NCI-H187 (cell line): ENCODE measurements at places on chromosomes 3 and 15.

GRCh38 chr3:22360970-22361369 is 610.0 kb upstream of the ZNF385D start:
- DNase-seq: no peak

DNA sequence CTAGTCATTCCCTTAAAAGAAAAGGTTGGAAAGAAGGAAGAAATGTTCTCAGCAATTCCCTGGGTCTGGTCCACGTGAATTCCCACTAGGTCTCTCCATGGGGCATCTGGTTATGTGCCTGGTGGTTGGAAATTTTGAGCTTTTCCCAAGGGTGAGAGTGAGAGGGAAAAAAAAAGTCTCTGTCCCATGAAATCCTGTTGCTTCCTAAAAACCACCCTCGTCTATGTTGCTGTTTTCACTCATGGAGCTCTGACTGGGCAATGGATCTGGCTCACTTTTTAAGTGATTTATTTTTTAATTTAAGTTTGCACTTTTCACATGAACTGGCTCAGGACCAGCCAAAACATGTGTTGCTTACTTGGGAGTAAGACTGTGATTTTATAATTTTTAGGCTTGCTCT is 190.1 kb downstream of the CHST2 start:
- no peak for DNase-seq

- DNase-seq: no peak
These were observed 22.2 kb downstream of the GRAMD2A start for GRCh38 chr15:72175186-72176044.

DNA sequence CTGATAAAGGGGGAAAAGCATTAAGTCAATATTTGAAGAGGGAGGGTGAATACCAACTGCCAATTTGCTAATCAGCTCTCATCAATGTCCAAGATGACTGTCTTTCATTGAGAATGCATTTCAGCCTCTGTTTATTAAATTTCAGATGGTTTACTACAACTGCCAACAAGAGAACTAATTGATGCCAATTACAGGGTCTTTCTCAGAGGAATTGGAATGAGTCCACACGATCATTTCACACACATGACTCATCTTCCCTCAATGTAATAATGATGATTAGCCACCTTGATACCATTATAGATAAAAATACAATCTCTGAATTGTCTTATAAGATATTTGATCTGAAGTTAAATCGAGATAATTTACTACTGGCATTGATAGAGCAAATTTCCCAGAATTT is 1274.4 kb downstream of the ROBO2 start:
- DNase-seq: no peak

GRCh38 chr3:30659270-30660130 is 53.1 kb downstream of the TGFBR2 start:
- DNase-seq: no peak

DNA sequence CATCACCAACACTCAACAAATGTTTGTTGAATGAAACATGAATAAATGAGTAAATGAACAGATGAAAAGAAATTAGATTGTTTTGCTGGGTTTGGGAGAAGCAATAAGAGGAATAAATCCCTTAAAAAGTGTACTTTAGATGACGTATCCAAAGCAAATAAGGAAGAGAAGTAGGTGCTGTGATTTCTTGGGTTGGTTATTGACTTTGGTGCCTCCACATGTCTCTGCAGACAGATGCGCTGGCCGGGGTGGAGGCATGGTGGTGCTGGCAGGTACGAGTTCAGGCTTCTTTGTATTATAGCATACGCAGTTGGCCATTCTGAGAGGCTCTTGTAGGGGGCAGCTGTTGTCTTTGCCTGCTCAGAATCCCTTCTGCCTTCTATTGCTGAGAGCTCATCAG is 178.9 kb downstream of the POLR2M start:
- no peak for DNase-seq

DNA sequence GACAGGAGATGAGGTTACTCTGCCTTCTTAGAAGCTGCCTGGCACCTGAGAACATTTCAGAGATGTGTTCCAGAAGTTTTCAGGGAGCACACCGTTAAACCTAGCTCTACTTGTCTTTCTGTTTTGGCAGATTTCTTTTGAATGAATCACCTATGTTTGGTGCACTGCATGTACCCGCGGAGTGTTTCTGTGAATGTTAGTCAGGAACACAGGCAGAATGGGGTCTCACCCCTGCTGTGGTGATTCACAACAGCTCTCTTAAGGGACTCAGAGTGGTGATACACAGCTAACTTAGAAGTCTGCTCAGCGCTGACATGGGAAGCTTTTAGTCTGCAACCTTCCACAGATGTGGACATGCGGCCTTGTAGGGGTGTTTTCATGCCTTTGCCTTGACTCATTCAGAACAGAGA is 24.0 kb downstream of the TSEN2 start:
- no peak for DNase-seq

DNA sequence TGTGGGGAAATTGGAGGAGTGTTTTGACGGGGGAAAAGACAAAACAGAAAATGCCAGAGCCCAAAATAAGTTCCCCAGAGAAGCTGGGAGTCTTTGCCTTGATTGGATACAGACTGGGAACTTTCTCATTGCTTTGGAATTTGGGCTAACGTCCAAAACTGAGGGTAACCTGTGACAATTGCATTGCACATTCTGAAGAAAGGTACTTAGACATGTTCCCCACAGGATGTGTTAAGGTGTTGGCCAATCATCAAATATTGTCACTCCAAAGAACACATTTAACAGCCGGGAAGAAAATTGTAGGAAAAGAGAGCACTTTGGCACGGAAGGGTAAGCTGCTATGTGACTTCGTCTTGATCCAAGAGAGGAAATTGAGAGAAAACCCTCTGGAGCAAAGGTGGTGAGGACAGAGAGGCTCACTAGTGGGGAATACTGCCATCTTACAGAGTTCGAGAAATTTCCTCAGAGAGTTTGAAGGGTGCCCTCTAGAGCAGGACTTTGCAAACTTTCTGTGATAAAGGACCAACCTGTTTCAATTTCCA is 619.5 kb upstream of the TBL1XR1 start:
- no peak for DNase-seq

DNA sequence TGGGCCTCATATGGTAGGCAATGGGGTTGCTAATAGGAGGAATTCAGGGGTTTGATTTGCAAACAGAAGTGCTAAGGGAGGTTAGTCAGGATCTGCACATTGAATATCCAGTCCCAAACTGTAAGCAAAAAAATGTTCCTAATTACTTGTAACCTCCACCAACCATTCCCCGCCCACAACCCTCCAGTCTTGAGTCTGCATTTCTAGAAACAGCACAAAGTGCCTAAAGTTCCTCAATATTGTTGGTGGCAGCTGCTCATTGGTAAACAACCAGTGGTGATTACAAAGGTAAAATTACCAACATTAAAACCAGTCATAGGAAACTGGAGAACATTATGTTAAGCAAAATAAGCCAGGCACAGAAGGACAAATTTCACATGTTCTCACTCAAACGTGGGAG is 18.9 kb downstream of the HDC start:
- no peak for DNase-seq

DNA sequence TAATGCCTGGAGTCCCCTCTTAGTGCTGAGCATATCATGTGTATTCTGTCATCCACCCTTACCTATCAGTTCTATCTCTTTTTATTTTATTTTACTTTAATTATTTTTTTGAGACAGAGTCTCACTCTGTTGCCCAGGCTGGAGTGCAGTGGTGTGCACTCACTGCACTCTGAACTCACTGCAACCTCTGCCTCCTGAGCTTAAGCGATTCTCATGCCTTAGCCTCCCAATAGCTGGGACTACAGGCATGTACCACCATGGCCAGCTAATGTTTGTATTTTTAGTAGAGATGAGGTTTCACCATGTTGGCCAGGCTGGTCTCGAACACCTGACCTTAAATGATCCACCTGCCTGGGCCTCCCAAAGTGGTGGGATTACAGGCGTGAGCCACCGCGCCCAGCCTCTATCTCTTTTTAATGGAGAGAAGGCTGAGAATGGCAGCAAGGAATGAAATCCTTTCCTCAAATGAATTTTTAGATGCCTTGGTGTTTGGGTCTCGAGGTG is 11.4 kb downstream of the SACM1L start:
- DNase-seq: no peak

GRCh38 chr3:29284497-29284896 is 3.6 kb downstream of the RBMS3 start:
- DNase-seq: no peak

- DNase-seq: no peak
These were observed 2.0 kb upstream of the GP9 start for GRCh38 chr3:129058441-129059200.

- DNase-seq: no peak
These were observed 88.9 kb upstream of the THBS1 start for GRCh38 chr15:39491886-39492490.
